ENCODE measurements at places on chromosomes 3 and 15.
A peak's percentile ranks its signal among the peaks of the same experiment; 100 is the strongest.

GRCh38 chr3:10949197-10949596, 43.4 kb upstream of the SLC6A1 start:
- DNase-seq, result no peak

GRCh38 chr15:83873966-83874365, 220.0 kb downstream of the ADAMTSL3 start:
- DNase-seq, result no peak

GRCh38 chr3:38542401-38543298, 46.5 kb downstream of the EXOG start:
- no peak for DNase-seq

- DNase-seq, result no peak
Observed at GRCh38 chr3:98705694-98706093, 57.4 kb upstream of the ST3GAL6 start.

- DNase-seq, result no peak
Observed at GRCh38 chr15:90004252-90004651, 3.1 kb downstream of the ZNF710 start.

DNA sequence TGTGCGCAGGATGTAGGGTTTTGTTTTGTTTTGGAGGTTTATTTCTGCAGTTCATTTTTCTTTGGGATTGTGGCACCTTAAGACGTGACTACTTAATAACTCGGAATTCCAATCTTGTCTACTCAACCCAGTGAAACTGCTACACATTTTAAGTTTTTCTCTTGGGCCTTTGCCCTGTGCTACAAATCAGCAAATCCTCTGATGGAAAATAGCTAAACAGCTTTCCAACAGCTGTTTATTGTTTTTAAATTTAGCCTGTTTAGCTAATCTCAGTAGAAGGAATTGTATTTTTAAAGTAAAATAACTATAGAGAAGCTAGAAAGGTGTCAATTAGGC, 48.4 kb downstream of the OPA1 start:
- no peak for DNase-seq

- DNase-seq, result no peak
Observed at GRCh38 chr3:49181351-49181750, 10.0 kb downstream of the KLHDC8B start.

- DNase-seq, result no peak
Observed at GRCh38 chr15:67253549-67254237, 768 bp downstream of the AAGAB start.

DNA sequence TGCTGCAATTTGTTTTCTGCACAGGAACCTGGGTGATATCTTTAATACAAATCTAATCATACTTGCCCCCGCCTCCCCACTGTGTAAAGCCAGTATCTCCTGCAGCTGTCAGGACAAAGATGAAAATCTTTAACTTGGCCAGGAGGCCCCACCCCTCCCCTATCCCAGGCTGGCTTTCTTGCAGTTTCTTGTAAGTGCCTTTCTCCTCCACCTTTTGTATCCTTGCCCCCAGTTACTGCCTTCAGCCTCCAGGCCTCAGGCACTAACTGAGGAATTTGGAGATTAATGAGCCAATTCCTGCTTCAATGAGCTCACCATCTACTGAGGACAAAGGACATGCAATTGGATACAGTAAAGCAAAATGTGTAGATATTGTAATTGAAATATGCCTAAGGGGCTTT, 6.5 kb downstream of the GCSAM start:
- DNase-seq, result no peak

- peak; percentile 50 for DNase-seq
Observed at GRCh38 chr3:42247576-42248027, 18.4 kb downstream of the CCK start.

DNA sequence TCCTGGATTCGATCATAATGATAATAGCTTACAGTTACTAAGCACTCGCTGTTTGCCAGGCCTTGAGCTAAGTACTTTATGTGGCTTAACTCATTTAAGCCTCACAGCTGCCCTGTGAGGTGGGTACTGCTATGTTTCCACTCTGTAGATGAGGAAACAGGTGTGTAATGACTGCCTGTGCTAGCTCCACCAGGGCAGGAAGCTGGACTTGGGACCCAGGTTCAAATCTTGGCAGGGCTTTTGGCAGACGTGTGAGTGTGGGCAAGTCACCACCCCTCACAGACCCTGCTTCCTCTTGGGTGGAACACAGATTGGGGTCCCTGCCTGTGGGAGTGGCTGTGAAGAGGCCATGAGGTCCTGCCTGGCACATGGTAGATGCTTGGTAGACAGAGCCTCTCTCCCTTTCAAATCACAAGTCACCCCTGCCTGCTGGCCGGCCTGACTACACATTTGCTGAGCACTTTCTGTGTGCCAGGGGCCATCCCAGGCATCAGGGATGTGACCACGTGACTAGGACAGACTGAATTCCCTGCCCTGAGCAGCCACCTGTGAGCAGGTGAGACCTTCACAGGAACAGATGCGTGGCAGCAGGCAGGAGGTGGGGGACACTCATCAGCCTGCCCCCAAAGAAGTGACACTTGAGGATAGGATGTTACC, 3.7 kb downstream of the EFCC1 start:
- no peak for DNase-seq

DNA sequence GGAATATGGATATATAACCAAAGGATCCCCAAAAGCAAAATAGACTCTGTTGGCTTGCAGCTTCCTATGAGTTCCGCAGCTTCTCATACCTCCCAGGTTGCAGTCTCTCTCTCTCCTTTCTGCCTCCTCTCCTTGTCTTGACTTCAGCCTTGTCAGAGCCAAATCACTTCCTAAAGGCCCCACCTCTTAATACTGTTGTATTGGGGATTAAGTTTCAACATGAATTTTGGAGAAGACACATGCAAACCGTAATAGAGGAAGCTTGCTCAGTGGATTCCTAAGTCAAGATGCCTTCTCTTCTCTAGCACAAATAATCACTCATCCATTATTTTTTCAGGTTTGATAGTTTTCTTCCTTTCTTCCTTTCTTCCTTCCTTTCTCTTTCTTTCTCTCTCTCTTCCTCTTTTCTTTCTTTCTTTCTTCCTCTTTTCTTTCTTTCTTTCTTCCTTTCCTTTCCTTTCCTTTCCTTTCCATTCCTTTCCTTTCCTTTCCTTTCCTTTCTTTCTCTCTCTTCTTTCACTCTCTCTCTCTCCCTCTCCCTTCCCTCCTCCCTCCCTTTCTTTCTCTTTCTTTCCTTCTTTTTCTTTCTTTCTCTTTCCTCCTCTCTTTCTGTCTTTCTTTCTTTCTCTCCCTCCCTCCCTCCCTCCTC, 411.3 kb upstream of the TPM1 start:
- no peak for DNase-seq

- no peak for DNase-seq
Observed at GRCh38 chr3:42849017-42849416, 26.7 kb downstream of the CYP8B1 start.

DNA sequence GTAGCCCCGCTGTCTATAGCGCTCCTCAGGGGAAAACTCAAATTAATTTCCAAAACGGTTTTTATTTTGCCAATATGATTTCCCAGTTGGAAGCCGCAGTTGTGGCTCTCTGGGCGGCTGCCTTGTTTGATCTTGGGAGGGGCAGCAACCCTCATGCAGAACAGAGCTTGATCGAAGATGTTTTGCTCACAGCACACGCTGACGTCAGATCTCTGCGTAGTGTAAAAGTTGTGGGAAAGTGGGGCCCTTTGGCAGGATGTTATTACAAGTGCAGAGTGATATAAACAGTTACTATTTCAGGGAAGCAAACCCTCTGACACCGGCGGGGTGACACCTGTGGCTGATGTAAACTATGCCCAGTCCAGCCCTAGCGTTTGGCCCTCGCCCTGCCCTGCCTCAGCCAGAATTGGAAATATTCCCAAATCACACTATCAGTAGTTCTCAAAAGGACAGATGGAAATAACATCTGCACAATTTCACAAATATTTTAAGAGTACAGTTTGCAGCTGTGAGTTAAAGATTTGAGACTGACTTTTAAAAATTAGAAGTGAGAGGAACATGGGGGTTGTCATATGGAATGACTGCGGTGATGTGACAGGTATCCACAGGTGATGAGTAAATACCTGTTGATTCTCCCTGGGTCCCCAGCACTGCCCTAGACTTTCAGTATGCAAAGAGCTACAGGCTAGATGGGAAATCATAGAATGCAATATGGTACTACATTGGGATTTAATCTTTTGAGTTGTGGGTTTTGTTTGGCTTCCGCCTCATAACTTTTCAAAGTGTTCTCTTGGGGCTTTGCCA, 1.7 kb downstream of the SYNM start:
- no peak for DNase-seq

DNA sequence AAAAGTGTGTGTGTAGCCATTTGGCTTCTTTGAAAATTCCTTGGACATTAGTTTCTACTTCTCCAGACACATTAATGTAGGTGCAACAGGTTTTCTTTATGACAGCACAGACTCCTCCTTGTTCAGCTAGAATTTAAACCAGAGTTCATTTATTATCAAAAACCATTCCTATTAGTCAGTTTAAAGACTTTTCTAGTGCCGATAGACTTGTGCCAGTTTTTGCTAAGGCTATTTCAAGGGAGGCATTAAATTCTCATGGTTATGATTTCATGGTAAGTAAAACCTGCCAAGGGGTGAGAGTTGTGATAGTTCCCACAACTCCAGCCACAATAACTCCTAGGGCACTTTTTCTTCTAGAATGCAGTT, 20.6 kb upstream of the SENP7 start:
- no peak for DNase-seq
